HS-5 (cell line): ENCODE measurements at places on chromosomes 4 and X.

- peak; percentile 58 for DNase-seq
These were observed 60.5 kb upstream of the TRIM2 start for GRCh38 chr4:153143527-153144348.

- DNase-seq, result no peak
These were observed 185.4 kb downstream of the SOWAHB start for GRCh38 chr4:76712564-76712963.

- DNase-seq, result no peak
These were observed 352.7 kb upstream of the IGFBP7 start for GRCh38 chr4:57462843-57463242.

- no peak for DNase-seq
These were observed 133.4 kb upstream of the TTC29 start for GRCh38 chr4:147078875-147079658.

DNA sequence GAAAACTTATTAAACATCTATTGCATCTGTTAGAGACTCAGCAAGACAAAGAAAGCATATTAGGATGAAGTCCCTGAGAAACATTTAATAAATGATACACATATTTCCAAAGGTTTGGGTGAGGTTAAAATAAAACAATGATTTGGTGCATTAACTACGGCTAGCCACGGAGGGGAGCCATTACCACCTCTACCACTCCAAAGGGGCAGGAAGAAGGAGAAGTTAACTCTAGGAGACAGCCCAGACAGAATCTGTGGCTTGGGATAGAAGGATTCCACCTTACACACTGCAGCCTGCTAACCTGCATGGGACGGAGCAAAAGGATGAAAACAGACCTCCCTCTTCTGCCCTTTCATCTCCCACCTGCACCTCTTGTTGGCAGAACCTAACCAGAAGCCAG is 189.1 kb upstream of the C1QTNF7 start:
- DNase-seq, result no peak

DNA sequence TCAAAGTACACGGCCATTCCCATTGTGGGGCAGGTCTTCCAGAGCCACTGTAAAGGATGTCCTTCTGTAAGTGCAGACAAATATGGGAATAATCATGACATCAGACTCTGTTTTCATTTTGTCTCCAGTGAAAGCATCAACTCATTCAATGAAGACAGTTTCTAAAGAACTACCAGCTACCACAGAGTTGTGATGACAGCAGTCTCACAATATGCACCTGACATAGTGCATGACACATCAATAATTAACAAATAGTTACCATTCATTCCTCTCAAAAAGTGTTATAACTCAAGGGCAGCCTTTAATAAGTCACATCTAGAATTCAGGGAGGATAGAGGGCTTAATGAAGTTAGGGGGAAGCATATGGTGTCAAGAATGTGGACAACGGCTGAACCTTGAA is 20.2 kb downstream of the MTTP start:
- no peak for DNase-seq

DNA sequence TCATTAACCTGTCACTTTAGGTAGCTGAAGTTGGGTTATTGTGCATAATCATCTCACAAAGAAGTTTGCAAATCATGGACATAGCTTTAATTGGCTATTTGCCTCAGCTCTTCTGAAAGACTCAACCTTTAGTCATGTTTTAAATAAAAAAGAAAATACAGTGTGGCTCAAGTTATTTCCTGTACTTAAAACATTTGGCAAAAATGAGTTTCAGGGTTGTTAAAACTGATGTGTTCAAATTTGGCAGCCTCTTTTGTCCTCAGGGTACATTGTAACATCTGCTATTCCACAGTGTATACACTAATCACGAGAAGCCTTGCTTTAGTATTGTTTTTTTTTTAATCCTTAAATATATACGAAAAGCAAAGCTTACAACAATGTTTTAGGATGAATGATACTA is 31.5 kb upstream of the HPGD start:
- DNase-seq, result peak; percentile 40

- DNase-seq, result no peak
These were observed 60.1 kb upstream of the S100G start for GRCh38 chrX:16589826-16590225.

- no peak for DNase-seq
These were observed 325.0 kb downstream of the EVC2 start for GRCh38 chr4:5383191-5383980.

DNA sequence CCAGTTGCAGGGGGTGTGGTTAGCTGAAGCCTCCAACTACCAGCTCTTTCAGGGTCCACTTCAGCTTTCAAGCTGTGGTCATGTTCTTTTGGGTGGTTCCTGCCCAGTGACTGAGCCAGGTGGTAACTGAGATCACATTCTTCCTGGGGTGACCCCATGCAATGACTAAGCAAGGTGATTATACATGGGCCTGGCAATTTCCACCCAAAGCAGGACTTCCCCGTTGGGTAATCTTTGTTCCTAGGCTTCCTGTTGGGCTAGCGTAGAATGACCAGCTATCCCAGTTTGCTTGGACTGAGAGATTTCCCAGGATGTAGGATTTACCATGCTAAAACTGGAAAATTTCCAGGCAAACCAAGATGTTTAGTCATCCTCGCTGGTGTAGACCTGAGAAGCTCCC is 18.4 kb upstream of the MAGEB17 start:
- DNase-seq, result no peak

- DNase-seq, result no peak
These were observed 21.1 kb downstream of the VSIG4 start for GRCh38 chrX:66018585-66019309.

- DNase-seq, result no peak
These were observed 43.0 kb downstream of the CLCN3 start for GRCh38 chr4:169663402-169663801.

GRCh38 chr4:53928825-53929224 is 135.6 kb downstream of the CHIC2 start:
- DNase-seq, result no peak

- DNase-seq, result no peak
These were observed 39.4 kb downstream of the GSX2 start for GRCh38 chr4:54139332-54139731.

- no peak for DNase-seq
These were observed 123.1 kb upstream of the BOD1L1 start for GRCh38 chr4:13750594-13750993.

DNA sequence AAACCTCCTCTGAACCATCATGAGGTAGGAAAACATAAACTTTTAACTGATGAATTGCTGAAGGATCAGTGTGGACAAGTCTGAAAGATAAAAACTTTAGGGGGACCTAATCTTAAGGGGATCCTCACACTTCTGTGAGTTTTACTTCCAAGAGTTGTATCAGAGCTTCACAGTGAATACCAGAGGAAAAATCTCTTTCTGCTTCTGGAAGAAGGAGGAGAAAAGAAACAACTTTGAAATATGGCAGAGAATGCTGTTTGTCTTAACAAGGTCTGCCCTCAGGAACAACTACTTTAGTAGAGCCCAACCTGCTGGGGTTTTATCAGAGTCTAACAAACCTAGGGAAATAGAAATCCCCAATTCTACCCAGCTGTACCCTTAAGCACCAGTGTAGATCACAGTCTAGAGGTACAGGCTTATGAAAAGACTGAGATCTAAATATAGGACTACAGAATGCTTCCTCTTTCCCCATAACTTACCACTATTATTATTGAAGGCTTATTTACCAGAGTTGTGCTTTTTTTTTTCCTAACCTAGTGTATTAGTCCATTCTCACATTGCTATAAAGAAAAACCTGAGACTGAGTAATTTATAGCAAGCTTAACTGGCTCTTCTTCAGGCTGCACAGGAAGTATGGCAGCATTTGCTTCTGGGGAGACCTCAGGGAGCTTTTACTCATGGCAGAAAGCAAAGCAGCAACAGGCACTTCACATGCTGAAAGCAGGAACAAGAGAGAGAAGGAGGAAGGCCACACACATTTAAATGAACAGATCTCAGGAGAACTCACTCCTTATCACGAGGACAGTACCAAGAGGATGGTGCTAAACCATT is 167.9 kb downstream of the CAMK2D start:
- DNase-seq, result no peak

DNA sequence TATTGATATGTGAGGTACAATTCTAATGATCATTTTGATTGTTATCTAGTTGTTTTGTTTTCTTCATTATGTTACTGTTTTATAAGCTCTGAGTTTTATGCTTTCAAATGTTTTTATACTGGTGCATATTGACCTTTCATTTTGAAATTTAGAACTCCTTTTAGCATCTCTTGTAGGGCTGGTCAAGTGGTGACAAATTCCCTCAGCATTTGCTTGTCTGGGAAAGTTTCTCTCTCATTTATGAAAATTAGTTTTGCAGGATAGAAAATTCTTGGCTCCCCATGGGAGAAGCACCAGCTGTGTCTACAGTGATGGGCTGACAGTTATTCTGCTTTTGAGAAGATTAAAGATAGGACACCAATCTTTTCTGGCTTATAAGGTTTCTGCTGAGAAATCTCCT is 105.3 kb upstream of the SPRY1 start:
- no peak for DNase-seq

GRCh38 chr4:121758925-121759568 is 5.9 kb downstream of the SMIM43 start:
- DNase-seq, result peak; percentile 8

GRCh38 chr4:27819246-27819645 is 958.6 kb downstream of the STIM2 start:
- no peak for DNase-seq

GRCh38 chr4:176538217-176538925 is 218.6 kb downstream of the SPCS3 start:
- peak; percentile 79 for DNase-seq

DNA sequence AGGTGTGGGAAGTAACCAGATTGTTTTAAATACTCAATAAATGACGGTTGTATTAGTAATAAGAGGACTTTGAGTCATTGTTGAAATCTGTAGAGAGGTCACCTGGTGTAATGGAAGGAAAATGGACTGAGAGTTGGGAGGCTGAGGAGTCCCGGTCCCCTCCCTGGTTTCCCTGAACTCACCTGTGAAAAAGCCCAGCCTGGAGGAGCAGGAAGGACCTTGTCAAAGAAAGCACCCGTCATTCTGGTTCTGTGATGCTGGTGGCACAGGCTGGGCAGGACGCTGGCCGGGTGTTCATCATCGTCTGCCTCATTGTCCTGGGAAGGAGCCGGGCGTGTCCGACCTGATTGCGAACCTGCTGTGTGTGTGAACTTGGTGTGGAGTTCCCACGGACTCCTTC is 70.8 kb downstream of the SORCS2 start:
- DNase-seq, result no peak

DNA sequence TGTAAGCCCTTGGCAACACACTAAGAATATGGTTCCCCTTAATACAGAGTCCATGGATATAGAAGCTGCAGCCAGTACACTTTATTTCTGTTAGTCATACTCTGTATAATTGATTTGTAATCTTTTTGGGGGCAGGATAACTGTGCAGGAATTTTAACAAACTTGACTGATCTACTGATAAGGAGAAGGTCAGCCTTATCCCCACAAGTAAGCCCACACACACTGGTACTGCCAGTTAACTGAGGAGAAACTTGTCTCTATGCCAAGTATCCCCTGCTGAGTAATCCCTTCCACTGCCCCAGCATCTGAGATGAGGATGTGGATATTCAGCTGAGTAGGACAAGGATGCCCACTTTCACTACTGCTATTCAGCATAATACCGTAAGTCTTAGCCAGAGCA is 154.9 kb upstream of the CXXC4 start:
- no peak for DNase-seq

DNA sequence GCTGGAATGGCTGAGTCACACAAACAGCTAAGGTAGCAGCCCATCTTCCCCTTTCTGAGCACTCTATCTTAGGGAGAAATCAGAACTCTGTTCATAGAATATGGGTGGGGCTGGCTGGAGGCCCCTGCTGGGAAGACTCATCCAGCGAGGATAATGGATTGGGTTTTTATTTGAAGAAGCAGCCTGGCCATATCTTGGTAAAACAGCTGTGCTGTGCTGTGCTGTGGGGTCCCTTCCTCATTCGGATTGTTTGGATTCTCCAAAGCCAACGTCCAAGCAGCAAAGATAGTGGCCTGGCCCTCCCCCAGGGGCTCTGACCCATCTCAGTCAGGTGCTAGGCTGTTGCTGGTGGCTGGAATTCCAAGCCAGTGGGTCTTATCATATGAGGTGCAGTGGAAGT is 63.8 kb downstream of the ZNF718 start:
- DNase-seq, result no peak

DNA sequence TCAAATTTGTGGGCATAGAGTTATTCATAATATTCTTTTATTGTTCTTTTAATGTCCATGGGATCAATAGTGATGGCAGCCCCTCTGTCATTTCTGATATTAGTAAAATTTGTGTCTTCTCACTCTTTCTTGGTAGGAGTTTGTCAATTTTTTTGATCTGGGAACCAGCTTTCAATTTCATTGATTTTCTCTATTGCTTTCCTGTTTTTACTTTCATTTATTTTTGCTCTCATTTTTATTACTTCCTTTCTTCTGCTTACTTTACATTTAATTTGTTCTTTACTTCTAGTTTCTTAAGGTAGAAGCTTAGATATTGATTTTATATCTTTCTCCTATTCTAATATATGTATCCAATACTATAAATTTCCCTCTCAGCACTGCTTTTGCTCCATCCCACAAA is 40.7 kb downstream of the AWAT2 start:
- DNase-seq, result no peak

GRCh38 chr4:153773236-153773690 is 13.4 kb upstream of the RNF175 start:
- no peak for DNase-seq

GRCh38 chr4:25367004-25367621 is 9.9 kb upstream of the ANAPC4 start:
- no peak for DNase-seq

DNA sequence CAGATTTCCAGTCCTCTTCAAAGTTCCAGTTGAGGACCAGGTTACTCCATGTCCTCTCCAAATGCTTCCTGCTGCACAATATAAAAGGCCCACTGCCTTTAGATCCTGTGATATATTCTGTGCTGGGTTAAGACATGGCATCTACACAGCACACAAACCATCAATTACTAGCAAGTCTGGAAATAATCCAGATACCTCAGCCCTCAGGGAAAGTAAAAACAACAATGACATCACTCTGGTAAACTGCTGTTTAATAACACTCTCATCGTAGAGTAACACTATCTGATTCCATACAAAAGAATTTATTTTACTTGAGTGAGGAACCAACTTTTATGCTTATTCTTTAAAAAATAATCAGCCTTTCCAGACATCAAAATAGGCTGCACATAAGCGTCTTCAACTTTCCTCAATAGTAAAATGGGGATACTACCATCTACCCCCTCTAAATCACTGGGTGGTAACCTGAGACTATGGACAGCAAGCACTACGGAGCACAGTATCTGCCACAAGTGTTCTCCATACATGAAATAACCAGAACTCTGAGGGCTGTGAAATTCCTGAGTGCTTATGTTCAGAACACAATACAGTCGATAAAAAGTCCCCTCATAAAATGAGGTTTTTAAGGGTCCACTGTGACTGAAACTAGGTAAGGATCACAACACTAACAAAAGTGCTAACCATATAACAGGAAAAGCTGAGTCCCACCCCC is 53.4 kb downstream of the ABCG2 start:
- DNase-seq, result peak; percentile 49

GRCh38 chrX:138150709-138151108 is 560.8 kb downstream of the FGF13 start:
- no peak for DNase-seq
